Retinal pigment epithelial cell (primary cell): ENCODE measurements at places on chromosomes 2 and 18.
A peak's percentile ranks its signal among the peaks of the same experiment; 100 is the strongest.

GRCh38 chr18:22275706-22276333, 106.4 kb downstream of the GATA6 start:
- DNase-seq: no peak

- DNase-seq: no peak
Measured at GRCh38 chr2:168521053-168521741, 65.1 kb downstream of the CERS6 start.

DNA sequence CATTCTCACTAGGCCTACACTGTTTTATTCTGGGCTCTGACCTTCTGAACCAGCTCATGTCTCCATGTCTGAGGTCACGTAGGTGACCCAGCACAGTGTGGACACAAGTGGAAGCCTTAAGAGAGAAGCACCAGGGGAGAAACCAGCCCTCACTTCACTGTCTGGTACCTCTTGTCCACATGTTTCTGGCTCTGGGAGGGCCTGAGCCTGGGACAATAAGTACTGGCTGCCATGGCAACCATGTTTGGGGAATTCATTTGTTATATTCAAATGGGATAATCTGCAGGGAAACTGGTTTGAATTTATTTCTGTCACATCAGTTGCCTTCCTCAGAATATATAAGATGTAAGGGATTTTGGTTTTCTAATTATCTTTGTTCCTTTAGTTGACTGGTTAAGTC, 23.3 kb downstream of the MYO3B start:
- no peak for DNase-seq

- no peak for DNase-seq
Measured at GRCh38 chr18:13543811-13544732, 182.3 kb downstream of the FAM210A start.

GRCh38 chr2:3024401-3024935, 353.1 kb downstream of the EIPR1 start:
- no peak for DNase-seq

- DNase-seq: no peak
Measured at GRCh38 chr2:240407090-240407489, 28.4 kb upstream of the GPC1 start.

- peak; percentile 78 for DNase-seq
Measured at GRCh38 chr18:74291771-74292540, at the start of gene CYB5A. CYB5A (minus strand) TSS chr18:74291963; CDS start chr18:74291875, 88 bp downstream.

- DNase-seq: peak; percentile 63
Measured at GRCh38 chr2:15733867-15734673, 142.4 kb downstream of the DDX1 start.

DNA sequence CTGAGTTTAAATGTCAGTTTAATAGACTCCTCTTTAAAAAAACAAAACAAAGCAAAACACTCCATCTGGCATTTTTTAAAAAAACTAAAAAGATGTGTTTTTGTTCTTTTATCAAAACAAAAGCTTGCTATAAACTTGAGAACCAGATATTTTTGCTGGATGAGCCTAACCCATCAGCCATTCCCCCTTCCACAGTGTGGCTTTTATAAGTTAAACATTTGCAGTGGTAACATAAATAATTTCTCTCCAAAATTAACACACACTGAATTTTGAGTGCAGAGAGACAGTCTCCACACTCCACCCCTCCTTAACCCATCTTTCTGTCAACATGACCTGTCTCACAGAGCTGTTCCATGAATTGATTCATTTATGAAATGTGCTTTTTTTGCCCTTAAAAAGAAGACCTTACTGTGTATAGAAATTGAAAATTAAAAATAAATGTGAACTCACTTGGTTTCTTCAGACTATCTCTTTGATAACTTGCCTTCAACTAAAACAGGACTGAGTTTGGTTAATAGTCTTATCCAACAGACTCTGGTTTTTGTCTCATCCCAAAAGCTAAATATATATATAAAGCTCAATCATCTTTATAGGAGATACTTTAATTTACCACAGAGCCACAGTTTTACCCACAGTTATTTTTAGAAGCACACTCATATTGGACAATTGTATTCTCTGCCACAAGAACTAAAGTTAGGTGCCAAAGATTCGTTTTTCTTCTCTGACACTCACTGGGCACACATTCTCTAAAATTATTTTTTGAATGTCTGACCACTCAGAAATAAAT, 64.8 kb upstream of the STK39 start:
- DNase-seq: no peak

DNA sequence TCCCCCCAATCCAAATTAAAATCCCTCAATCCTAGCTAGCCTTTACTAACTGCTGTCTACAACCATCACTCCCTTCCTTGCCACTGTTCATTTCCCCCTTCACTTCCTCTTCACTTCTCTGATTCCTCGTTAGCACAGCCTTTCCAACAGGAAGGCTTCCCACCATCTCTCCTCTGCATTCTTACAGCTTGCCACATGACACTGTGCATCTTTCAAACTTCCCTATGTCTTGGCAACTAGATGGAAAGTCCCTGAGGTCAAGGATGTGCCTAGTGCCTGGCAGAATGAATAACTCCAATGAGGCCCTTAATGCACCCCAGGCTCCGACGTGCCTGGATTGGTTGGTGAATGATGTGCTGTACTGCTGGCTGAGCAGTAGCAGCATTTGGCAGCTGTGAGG, 15.2 kb downstream of the SAP130 start:
- DNase-seq: no peak
